ENCODE measurements at places on chromosomes 4 and X.

DNA sequence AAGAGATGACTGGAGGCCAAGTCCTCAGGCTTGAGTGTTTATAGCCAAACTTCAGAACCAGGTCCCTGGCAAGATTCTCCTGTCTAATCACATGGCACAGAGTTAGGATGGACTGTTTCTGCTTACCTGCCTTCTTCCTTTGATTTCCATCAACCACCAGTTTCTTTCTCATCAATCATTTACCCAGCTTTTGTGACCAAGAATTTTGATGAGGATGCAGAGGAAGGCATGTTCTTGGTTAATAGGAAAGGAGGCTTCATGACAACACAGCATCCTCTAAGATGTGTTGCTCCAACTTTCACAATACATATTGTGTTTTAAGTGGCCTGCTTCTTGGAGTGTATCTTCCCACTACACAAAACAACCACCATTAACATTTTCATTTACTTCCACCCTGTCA, 65.3 kb downstream of the NFKB1 start:
- DNase-seq = no peak

DNA sequence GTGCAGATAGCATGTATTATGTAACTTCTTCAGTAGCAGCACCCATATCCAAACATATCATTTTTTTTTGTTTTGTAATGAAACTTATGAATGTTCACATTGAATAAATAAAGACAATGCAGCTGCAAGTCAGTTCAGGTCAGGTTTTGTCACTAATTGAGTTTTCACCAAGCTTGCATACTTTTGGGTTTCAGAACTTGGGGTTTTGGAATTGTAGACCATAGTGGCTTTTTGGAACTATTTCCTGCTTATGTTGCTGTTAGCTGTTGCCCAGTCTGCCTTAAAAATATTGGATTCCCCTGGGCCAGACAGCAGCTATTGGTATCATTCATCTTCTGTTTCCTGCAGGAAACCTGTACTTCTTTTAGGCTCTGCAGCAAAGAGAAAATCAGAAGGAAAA, 113.4 kb upstream of the LIMCH1 start:
- no peak for DNase-seq

DNA sequence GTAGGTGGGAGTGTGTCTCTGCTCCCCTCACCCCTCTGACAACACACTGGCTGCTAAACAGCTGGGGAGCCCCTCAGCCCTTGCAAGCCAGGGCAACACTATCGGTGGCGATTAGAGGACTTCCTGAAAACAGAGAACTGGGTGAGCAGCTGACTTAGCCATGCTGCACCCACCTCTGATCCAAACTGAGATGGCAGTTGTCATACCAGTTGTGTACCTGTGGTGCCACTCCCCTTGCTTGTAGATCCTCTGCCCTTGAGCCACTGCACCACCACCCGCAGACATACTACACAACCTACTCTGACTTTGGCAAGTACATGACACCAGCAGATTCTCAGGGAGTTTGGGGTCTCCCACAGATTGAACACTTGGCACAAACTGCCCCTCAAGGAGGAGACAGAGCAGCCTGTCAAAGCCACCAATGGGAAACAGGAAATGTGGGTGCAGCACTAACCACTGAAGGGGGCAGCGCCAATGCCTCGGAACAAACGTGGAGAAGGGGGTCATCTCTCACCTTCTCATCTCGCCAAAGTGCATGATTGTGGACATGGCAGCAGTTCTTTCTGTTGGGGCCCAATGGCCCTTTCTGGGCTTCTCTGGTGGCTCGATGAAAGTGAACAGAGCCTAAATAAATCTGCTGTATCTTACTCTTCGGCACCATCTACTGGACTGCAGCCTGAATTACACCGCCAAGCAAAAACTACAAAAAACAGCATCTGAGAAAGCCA, 119.8 kb downstream of the NEK1 start:
- DNase-seq = no peak

- no peak for DNase-seq
These were observed 36.7 kb upstream of the NPNT start for GRCh38 chr4:105858466-105859040.

DNA sequence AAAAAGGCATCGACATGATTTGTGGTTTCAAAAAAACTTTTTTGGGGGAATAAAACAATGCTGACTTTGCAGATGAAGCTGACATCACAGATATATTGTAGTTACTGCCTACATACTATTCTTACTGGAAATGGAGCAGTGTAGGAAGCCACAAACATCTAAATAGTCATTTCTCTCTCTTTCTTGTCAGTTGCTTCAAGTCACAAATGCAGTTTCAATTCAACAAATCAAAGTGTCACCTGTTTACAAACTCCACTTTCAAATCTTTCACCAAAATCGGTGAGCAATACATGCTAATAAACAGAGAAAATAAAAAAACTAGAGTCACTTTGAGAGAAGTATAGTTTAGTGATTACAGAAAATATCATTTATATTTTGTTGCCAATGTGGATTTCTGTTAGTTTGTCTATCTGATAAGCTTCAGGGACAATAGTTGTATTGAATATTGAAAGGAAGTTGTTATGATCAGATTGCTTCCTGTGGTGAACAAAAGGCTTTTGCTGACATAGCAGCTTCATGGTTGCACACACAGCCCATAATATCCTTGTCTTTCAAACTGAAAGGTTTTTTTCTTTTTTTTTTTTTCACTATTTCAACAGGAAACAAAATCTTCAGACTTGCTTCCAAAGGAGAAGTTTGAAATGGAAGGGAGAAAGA, 49.7 kb upstream of the PTPN13 start:
- DNase-seq = no peak

DNA sequence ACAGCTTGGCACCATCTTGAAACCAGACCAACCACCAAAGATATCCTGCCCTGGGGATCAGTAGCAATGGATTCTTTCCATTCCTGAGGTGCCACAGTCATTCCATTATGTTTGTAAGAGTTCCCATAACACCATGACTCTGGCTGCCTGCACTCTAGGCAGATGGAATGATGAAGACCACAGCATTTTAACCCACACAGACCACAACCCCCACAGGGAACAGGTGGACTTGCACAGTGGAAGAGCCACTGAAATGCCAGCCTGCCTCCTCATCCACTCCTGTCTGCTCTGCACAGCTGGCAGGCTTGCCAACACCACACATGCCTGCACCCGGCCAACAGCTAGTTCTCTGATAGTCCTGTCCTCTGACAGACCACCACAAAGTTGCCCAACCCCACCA, 2362.2 kb upstream of the AGA start:
- DNase-seq = no peak

DNA sequence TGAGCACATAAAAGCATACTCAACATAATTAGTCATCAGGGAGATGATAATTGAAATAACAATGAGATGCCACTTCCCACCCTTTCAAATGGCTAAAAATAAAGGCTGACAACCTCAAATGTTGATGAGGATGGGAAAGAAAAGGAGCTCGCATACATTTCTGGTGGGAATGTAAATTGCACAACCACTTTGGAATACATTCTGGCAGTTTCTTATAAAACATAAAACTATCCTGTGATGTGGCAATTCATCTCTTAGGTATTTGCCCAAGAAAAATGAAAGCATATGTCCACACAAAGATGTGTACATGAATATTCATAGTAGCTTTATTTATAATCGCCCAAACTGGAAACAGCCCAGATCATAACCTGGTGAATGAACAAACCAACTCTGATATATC, 687 bp upstream of the ZNF275 start:
- DNase-seq = no peak

DNA sequence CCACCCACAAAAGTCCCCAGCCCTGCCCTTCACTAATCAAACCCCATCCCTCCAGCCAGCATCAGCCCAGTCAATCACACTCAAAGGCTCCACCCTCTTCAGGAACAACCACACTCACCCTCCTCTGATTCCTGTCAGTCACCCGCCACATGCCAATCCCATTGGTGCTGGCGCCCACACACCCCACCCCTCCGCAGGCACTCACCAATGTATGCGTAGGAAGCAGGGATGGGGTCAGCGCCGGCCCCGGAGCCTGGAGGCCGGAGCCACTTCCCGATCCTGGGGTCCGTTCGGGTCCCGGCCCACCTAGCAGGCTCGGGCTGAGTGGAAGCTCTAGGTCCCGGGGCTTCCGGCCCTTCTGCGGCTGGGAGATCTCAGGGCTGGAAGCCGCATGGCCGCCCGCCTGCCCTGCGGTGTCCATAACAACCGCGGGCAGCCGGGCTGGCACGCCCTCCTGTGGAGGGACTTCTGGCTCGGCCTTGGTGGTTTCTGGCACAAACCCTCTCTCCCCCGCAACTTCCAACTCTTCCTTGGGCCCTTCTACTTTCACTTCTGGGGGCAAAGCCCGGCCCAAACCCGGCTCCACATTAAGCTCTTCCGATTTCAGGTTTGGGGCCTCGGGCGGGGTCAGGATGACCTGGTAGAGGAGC, 7.9 kb upstream of the CFP start:
- DNase-seq = no peak

- no peak for DNase-seq
These were observed 173.6 kb downstream of the AFAP1 start for GRCh38 chr4:7766086-7766485.

DNA sequence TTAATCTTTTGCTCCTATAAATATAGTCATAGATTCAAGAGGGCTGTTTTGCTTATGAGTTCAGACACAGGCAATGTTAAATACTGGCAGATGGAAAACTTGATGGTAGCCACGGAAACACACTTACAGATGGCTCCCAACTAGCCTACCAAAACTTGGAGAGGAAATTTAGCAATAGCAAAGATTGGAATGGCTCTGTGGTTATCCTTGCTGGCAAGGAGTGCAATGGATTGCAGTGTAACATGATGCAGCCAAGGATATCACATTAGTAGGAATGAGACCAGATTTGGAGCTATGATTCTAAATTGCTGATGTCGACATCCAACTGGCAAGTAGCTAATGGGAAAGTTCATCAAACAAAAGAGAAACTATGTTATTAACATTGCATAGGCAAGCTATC, 791.0 kb upstream of the DIAPH2 start:
- no peak for DNase-seq

DNA sequence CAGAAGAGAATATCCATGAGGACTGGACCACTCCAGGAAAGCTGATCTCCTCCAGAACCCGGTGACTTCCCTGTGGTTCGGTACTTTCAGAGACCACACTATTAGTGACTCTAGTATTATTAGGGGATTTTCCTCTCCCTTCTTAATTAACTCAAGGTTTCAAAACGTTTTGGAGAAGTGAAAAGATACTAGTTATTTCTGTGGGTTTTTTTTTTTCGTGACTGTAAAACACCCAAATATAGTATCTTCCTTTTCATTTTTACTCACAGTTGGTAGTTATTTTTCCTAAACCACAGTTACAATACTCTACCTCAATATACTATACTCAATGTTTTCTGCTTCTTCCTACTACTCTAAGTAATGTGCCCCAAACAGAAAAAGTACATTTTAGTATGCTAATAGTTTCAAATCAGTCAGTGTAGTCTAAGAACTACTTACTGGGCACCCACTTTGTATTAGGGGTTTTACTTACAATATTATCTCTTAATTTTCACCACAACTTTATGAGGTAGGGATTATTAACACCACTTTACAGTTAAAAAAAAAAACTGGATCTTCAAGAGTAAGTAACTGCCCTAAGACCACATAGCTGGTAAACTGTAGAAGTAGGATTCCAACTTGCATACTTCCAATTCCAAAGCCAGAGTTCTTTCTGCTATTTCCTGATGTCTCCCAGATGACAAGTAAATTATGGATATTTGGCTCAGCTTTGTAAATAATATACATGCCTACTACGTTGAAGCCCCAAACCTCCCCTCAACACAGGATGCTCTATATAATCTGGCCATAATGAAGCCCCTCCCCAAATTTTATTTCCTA, 45.0 kb downstream of the SLC9A7 start:
- no peak for DNase-seq

GRCh38 chrX:70042399-70043371, 7.1 kb downstream of the AWAT2 start:
- DNase-seq = no peak

- DNase-seq = no peak
These were observed 343.0 kb upstream of the CPEB2 start for GRCh38 chr4:14659286-14659685.

- no peak for DNase-seq
These were observed 11.4 kb upstream of the UBA1 start for GRCh38 chrX:47182106-47182700.

- no peak for DNase-seq
These were observed 340.3 kb upstream of the TRAM1L1 start for GRCh38 chr4:117425636-117426035.

DNA sequence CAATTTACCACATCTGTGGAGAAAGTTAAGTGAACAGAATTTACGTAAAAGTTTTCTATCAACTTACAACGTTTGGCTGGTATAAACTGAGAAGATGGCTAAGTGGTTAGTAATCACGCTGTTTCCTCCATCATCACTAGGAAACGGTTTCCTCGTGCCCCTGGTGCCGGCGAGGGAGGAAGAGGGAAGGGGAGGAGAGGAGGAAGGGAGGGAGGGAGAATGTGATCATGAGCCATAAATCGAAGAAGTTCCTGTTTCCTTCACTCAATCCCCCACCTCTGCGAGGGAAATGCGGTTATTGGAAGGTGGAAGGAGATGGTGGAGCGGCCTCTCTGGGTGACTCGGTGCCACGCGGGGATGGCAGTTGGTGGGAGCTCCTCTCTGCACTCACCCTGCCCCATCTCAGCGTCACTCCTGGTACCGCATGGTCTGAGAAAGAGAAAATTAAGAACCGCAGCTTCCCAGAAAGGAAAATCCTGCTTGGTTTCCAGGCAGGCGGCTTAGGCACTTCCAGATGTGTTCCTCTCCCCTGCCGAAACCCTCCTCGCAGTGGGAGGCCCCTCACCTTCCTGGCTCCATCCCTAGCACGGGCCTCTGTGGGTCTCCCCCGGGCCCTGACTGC, 216.8 kb downstream of the AFAP1 start:
- DNase-seq = no peak

GRCh38 chr4:182738283-182739047, 178.7 kb downstream of the DCTD start:
- DNase-seq = no peak

- no peak for DNase-seq
These were observed 103.2 kb upstream of the LANCL3 start for GRCh38 chrX:37468124-37468739.

DNA sequence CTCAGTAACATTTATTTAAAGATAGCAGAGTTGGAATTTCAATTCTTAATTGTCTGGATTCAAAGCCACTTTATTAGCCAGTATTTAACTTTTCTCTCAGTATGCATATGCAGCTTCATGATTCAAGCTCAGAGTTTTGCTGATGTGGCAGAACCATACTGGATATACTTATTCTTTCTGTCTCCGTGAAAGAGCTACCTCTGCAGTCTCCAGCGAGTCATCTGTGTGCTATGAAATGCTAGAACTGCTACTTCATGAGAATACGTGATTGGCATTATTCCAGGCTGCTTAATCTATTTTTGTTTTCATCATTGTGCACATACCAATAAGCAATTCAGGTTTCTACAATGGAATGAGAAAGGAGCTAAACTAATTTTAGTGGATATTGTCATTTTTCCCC, 743.7 kb downstream of the C4orf33 start:
- no peak for DNase-seq

- no peak for DNase-seq
These were observed 4.2 kb upstream of the HGFAC start for GRCh38 chr4:3437582-3437936.

GRCh38 chr4:25632135-25632534, 23.5 kb upstream of the SLC34A2 start:
- DNase-seq = no peak

- no peak for DNase-seq
These were observed 1.8 kb downstream of the FGF5 start for GRCh38 chr4:80268081-80268823.

GRCh38 chr4:3335982-3336381, 43.2 kb downstream of the RGS12 start:
- no peak for DNase-seq

GRCh38 chr4:108213308-108213707, 44.6 kb upstream of the LEF1 start:
- no peak for DNase-seq
